ENCODE measurements at places on chromosomes 5 and 9. TPM values are rescaled to one million over a fixed set of nuclear protein-coding genes. Genes with fewer than 3 reads are reported as not detected.
A peak's percentile ranks its signal among the peaks of the same experiment; 100 is the strongest.

The LCN9 gene
- polyA plus RNA-seq = not detected

The AQP7 gene
- polyA plus RNA-seq = 3.2 TPM

DNA sequence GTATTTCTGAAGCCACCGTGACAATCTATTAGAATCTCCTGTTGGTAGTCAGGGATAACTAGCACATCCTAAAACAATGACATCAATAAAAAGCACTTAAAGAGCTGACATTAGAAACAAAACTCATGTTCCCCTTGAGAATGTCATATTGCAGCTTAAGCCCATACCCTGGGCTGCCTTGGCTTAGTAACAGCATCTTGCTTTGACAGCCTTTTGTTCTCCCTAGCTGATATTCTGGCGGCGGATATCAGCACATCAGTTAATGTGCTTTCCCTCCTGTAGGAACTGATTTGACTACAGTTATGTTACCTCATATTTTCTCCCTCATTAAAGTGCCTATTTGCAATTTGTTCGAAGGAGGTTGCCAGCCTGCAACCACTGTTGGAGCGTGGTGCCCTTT lies 214.1 kb downstream of the CD180 start:
- no peak for DNase-seq

- DNase-seq = no peak
Observed at GRCh38 chr5:178537467-178538371, 52.5 kb downstream of the COL23A1 start.

The TMEM167A gene
- polyA plus RNA-seq = 35.9 TPM

DNA sequence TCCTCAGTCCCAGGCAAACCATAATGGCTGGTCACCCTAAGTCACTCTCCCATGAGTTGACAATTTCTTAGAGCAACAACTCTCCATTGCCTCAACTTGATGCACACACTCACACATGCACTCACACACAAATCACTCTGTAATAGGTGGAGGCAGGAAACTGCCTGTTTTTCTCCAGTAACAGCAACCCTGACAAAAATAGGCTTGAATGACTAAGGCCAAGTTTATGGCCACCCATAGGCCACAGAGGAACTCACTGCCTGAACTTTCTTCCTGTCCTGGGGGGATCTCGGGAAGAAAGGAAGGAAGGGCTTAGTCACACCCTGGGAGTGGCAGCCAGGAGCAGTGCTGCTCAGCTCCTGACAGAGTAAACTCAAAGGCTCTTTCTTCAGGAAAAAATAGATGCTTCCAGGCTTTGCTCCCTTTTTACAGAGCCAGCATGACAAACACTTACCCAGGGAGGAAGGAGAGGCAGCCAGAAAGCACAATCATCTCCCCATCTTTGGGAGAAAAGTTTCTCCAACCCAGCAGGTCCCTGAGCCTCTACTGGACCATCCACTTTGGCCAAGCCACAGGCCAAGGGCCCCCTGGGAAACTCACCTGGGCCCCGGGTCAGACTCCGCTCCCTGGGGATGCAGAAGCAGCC lies 368 bp downstream of the SH3TC2 start:
- DNase-seq = no peak

DNA sequence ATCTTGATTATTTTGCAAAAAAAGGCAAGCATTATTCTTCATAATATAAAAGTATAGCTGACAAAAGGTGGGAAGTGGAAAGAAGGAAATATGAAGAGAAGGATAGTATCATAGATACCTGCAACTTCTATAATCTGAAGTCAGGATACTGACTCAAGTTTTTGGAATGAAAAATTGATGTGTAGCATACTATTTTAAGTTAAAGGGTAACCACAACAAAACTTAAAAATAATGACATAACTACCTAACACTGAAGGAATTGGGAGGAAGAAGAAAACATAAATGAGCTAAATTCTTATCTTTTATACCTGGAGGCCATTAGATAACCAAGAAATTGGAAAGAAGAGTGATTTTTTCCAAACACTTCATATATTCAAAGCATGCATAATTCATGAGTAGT lies 51.8 kb upstream of the TLE1 start:
- DNase-seq = no peak

DNA sequence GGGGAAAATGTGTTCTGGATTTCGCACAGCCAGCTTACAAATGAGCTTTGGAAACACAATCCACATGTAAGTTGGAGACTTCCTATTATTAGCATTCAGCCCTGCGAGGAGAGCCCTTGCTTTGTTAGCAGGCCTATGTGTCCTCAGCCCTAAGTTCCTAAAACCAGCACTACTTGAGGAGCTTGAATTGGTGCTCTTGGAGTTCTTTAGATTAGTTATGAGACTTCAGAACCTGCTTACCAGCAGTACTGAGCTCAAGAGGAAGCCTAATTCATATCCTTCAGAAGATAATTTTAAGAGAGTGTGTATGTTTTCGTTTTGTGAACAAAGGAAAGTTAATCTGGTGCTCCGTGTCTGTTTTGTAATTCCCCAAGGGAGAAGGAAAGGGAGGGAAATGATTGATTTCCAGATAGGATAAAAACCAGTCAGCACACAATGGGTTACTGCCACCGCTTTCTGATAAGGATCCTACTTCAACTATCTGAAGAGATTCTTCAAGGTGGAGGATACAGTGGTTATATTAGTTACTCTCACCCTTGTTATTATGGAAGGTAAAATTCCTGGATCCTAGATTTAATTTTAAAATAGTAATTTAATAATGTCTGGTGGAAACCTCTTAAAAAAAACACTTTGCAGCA lies 35.2 kb downstream of the PIK3R1 start:
- DNase-seq = no peak

GRCh38 chr9:130119519-130120298 lies 52.5 kb upstream of the NCS1 start:
- DNase-seq = no peak

DNA sequence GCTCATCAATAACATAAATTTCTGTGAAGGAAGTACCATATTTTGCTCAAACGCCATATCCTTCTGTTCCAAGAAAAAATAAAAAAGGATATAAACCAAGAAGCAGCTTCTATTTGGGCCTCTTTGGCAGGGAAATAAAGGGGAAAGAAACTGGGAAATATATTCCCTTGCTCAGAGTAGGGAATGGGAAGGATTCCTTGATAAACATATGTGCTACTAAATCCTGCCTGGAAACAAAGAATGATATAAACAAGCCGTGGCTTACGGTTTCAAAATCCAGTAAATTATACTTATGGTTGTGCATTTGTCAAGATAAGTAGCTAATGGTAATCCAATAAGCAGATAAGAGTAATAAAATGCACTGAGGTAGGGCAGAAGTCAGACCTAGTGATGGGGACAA lies 481.6 kb downstream of the NTRK2 start:
- no peak for DNase-seq

GRCh38 chr5:29001666-29002065 lies 1963.3 kb upstream of the CDH9 start:
- no peak for DNase-seq

The IL5 gene
- polyA plus RNA-seq = not detected

DNA sequence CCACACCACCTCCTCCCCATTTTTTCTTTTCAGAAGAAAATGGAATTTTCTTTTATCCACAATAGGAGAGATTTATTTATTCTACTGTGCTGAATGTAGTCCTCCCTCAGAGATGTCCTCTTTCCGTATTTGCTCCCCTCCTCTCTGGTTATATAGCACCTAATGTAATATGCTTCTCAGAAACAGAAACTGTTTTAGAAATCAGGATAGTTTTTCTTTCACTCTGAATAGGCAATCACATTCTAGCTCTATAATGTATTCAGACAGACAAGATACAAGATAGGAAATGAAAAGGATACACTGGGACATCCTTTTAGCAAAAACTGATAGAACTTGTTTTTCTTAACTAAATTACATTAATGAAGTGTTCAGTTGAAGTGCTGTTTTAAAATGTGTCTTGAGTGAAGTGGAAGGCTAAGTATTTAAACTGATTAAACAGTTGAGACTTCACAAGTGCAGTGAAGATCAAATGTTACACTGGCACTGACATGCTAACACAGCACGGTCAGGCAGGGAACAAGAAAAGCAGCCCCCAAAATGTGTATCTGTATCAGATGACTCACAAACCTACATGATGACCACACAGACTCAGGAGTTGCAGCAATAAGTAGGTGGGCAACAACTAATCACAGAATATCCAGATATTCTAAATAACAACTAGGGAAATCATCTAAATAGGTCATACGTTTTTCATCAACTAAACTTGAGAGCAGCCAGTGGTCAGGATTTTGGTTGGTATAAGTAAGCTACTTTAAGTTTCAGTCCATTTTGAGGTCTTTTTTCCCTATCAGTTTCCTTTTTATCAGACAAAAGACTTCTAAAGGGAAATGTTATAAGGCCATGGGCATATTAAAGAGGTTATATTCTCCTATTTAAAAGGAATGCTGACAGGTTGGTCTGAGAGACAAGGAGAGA lies 260.4 kb downstream of the MLLT3 start:
- no peak for DNase-seq

DNA sequence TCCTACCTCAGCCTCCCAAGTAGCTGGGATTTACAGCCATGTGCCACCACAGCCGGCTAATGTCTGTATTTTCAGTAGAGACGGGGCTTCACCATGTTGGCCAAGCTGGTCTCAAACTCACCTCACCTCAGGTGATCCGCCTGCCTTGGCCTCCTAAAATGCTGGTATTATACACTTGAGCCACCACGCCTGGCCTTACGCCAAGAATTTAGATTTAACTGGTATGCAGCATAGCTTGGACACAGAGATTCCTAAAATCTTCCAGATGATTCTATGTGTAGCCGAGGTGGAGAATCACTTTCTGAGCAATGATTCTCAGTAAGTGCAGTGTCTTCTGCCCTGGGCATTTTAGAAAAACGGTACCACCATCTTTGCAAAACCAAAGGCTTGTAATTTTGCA lies 74.1 kb downstream of the HABP4 start:
- no peak for DNase-seq

- DNase-seq = peak; percentile 31
Observed at GRCh38 chr5:34001241-34001841, 6.5 kb downstream of the AMACR start.

- DNase-seq = no peak
Observed at GRCh38 chr9:135971111-135971766, 10.1 kb upstream of the UBAC1 start.

DNA sequence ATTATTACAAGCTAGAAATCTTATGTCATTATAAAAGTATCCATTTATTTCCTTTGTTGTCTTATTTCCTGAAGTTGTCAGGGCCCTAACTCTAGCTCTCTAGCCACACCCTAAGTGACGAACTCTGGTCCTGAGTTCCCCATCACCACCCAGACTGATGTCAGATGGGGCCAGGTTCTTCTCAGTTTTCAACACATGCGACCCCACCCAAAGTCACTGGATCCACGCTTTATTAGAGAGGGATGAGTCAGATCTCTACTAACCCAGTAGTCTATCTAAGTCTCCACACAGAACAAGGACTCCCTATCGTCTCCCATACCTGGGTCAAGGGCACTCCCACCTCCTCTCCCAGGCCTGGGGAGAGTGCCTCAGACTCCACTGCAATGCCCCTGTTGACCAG lies 6.8 kb upstream of the FEM1C start:
- DNase-seq = no peak

The CCL19 gene
- 14.5 TPM for polyA plus RNA-seq

GRCh38 chr9:94182532-94182931 lies 76.6 kb upstream of the ZNF169 start:
- no peak for DNase-seq

GRCh38 chr9:131214286-131214856 lies 61.9 kb downstream of the FAM78A start:
- no peak for DNase-seq

DNA sequence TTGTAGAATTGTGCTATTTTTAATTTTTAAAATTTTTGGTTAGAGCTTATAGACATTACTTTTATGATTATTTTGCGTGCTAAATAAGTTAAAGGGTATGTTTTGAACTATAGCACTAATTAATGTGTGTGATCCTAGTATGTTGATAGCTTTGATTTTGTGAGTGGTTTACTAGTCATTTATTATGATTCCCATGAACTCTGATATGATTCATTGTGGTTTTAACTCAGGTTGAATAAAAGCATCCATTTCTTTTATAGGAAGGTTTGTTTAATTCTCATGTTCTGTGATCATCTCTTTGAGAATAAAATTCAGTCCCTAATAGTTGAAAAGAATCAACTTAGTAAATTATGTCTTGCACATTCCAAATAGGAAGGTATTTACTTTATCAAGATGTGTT lies 22.5 kb downstream of the C5orf22 start:
- DNase-seq = no peak

DNA sequence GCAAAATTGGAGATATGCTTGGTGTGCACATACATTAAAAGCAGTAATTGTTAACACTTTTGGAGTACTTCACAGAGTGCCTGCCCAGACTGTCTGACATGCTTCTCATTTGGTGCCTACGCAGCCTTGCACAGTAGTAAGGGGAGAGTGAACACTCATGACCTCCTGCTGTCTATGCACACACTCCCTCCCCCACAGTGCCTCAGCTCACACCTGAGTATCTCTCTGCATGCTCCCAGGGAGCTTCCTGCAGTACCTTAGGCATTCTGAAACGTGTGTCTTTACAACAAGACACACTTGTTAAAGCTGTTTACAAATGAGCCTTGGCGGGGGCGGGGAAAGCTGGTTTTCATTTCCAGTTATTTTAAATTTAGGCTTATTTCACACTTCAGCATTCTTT lies 18.0 kb downstream of the MAP3K1 start:
- DNase-seq = no peak

Measured in ovary (tissue), 10 donors.